ENCODE measurements at places on chromosomes 1 and 21. TPM values are rescaled to one million over a fixed set of nuclear protein-coding genes. Genes with fewer than 3 reads are reported as not detected.

The BLACAT1 gene
- total RNA-seq, result 13.5 TPM

DNA sequence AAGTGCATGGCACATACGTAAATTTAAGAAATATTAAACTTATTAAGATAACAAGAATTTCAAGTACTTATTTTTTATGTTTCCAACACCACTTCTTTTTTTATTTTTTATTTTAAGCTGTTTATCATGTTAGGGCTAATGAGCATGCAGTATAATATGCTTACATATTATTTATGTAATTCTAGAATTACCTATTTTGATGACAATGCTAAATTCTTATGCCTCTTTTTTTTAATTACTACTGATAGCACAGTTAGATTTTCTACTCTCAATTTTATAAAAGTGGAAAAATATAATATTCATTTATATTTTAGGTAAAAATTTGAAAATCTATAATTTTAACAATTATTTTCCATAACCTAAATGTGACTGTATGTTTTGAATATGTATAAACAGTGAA lies 713.0 kb downstream of the MRPL39 start:
- DNase-seq, result no peak

GRCh38 chr1:39761557-39762260 lies 9.4 kb downstream of the OXCT2 start:
- DNase-seq, result no peak

- no peak for DNase-seq
Observed at GRCh38 chr1:1957533-1957961, 38.5 kb upstream of the TMEM52 start.

DNA sequence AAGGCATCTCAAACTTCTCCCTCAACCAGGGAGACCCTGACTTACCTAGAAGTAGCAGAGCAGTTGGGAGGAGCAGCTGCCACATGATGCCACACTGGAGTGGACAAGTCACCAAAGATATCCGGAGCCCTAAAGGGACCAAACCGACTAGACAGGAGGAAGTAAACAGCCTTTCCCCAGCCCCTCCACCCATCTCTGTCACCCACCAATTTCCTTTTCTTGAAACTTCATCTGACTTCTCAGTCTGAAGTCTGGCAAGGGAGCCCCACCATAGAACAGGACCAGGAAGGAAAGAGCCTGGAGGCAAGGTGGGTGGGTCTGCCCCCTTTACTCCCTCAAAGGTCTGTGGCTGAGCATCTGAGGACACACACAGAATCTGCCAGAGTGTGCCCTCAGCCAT lies at the start of gene FCGR3A:
FCGR3A (minus strand) TSS at position 167 of the 400 bp plus-strand sequence; CDS start at position 85, 82 bp downstream.
- DNase-seq, result no peak

- DNase-seq, result peak; percentile 62
Observed at GRCh38 chr1:95117207-95118066, at the start of gene TLCD4. Gene TLCD4, plus strand, starts transcription at chr1:95117355. Its CDS starts 26,547 bp downstream, at chr1:95143902.

All from PC-9 (cell line).